Posterior vena cava (tissue), 2 donors: ENCODE measurements at places on chromosomes 1 and 21.
A peak's percentile ranks its signal among the peaks of the same experiment; 100 is the strongest.

DNA sequence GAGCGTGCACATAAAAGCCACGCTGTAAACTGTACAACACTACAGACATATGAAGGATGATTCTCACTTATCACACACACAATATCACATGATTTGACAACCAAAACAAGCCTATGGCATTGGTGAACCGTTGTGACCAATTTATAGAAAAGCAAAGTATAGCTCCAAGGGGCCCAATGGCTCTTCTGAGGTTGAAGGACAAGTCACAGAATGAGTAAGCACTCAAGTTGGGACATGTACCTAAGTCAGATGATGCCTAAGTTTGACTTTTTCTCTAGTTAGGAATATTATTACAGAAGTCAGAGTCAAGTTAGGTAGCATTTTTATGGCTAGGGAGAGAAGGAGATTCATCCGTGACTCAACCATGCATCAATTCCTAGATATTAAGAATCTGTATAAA, 45.7 kb downstream of the PLPP3 start:
- no peak for DNase-seq

DNA sequence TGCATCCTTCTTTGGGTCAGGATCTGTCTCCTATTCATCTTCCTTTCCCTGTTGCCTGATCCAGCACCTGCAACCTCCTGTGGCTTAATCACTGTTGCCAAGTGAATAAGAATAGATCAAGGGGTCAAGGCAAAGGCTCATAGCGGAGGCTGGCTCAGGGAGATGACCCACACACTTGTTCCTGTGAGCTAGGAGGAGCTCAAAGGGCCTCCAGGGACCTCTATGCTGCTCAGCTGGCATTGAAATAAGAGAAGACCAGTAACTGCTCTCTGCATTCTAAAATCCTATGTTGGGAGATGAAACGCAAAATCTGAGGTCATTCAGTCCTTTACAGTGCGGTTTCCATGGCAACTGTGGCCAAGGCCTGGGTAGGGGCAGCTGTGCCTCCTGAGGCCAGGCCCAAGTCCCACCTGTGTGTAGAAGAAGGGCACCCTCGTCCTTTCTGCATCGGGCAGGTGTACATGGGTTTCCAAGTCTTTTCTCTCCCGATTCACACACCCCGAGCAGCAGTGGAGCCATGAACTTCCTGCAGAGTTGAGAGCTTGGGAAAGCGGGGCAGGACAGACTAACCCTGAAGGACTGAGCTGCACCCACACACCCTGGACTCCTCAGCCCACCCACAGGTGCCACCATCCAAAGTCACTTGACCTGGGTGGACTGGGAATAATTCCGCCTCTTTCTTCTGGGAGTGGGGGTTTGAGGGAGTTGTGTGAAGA, 27.8 kb upstream of the STUM start:
- no peak for DNase-seq

DNA sequence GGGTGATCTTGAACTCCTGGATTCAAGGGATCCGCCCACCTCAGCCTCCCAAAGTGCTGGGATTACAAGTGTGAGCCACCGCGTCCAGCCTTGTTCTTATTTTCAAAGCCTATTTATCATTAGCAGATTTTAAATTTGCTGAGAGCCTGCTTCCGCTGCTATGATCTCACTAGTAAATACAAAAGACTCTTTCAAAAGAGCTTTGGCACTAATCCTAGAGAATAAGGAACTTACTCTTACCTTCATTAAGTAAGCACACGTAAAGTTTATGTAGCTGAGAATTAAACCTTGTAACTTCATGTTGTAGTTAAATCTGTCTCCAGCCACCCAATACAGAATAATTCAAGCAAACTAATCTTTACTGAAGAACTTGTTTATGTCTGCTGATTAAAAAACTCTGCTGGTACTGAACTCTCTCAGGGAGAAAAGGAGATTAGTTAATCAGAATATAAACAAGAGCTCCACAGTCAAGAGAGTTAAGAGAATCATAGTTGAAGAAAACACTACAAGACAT, 72.3 kb downstream of the RUSC1 start:
- DNase-seq: peak; percentile 13

DNA sequence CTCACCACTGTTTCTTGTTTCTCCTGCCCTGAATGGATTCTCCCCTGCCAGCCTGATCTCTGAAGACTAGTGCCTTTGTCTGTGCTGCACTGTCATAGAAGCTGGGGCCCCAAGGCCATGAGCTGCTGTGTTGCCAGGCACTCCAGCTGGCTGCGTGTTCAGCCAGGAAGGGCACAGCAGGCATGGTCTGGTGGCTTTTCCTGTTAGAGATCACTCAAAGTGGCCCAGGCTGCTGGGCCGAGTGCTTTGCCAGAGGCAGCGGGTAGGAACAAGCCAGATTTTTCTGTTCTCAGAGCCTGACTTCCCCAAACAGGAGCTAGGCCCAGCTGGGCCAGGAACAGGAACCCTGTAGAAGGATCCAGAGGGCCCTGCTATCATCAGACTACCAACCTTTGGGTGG, 5.2 kb downstream of the ADPRS start:
- DNase-seq: peak; percentile 80

GRCh38 chr1:151799179-151800022, 5.8 kb downstream of the LINGO4 start:
- DNase-seq: no peak

DNA sequence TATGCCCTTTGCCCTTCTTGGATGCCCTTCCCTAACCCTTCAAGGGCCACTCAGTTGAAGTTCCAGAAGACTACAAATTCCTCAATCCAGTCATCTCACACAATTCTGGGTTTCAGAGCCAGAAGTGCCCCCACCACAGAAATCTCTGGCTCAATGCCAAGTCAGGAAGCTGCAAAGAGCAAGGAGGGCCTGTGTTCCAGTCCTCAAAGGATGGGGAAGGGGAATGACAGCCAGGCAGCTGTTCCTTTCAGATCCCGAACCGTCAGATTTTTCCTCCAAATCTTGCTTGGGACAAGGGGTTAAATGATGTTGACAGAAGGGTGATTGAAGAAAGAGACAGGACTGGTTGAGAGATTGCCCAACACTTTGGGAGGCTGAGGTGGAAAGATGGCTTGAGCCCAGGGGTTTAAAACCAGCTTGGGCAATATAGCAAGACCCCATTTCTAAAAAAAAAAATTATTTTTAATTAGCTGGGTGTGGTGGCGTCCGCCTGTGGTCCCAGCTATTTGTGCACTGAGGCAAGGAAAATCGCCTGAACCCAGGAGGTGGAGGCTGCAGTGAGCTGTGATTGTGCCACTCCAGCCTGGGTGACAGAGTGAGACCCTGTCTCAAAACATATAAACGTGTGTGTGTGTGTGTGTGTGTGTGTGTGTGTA, 716 bp upstream of the HPDL start:
- no peak for DNase-seq

- DNase-seq: no peak
Measured at GRCh38 chr21:22791986-22792560, 1793.9 kb downstream of the NCAM2 start.

- DNase-seq: no peak
Measured at GRCh38 chr1:180609643-180610555, 21.9 kb upstream of the XPR1 start.

- no peak for DNase-seq
Measured at GRCh38 chr1:67053535-67053784, 488 bp downstream of the SLC35D1 start.

DNA sequence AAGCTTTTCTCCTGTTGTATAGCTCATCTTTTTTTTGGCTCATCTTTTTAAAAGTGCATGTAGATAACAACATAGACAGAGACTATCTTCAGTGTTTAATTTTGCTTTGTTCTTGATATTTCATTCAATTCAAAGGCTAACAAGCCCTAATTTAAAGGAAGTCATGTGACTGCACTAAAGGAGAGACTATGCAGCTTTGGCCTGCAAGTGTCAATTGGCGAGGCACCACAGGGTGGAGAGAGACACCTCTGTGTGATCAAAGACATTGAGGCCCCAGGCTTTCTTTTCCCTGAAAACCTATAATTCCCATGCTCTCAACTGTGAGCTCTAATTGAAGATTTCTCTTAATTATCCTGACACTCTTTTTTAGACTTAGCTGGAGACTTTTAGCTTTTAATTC, 53.6 kb downstream of the CHODL start:
- DNase-seq: no peak

DNA sequence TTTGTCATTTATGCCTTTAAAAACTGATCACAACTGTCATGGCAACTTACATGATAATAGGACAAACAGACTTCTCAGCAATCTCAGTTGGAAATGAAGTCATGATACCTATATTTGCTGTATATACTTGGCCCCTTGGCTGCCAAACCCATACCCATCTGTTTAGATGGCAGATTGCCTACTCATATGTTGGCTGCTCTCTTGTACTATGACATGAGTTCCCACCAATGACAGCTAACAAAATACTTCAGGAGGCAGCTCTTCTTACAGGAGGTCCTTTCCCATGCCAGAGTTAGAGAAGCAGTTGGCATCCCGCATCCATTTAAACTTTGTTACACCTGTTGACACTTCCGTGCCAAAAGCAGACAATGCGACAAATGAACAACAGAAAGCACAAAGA, 603.1 kb upstream of the ADGRL2 start:
- DNase-seq: no peak

GRCh38 chr1:100530880-100531487, 7.0 kb upstream of the GPR88 start:
- no peak for DNase-seq

DNA sequence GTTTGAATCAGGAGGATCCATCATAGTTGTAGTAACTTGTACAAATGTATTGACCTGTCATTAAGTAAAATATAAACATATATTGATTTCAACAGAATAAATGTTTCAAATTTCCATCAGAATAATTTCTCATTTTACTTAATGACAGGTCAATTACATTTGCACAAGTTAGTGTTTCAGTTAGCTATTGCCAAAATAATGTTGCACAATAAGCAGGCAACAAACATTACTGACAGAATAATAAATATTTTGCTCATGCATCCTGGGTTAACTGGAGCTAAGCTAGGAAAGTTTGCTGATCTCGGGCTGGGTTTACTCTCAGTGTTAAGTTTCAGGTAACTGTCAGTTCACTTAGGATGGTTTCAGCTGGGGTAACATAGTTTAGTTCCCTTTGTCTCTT, 822.4 kb downstream of the KCNT2 start:
- DNase-seq: no peak

DNA sequence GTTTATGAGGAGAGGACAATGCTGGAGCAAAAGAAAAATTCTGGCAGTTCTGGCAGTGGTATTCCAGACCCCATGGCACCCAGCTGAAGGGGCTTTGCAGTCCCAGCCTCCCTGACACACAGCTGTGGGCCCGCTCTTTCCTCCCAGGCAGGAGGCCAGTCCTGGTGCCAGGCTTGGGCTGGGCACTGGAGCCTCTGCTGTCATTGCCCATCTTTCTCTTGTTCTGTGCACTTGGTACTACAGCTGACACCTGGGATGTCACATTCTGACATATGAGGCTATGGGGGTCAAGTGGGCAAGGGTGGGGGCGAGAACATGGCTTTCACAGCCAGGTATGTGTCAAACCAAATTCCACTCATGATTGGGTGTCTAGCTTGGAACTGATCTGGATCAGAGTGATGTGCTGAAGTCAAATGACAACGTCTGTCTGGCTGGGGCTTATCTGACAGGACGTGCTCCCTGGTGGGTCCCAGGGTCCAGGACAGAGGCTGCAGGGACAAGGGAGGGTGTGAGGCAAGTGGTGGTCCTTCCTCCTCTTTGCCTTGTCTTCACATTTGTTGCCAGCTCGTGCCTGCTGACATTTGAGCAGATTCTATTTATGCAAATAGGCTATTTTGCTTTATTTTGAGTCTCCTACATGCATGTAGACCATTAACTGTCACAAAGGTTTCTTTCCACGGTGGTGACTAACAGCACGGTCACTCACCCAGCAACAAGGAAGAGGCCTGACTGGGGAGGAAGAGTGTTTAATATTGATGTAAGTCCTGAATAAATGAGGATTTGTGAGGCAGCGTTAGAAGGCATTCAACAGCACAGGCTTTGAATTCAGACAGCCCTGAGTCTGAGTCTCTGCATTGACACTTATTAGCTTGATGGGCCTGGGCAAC, 336.3 kb downstream of the PBX1 start:
- no peak for DNase-seq

DNA sequence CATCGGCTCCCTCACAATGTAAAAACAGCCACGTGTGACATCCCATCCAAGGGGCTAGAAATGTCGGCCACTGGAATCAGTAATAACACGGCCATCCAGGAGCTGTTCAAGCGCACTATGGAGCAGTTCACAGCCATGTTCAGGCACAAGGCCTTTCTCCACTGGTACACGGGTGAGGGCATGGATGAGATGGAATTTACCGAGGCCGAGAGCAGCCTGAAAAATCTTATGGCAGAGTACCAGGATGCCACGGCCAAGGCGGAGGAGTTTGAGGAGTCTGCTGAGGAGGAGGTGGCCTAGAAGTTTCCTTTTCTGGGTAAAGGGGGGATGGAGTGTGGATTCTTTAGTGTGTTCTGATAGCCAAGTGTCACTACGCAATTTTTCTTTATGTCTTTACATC, 61.1 kb upstream of the MAP1LC3C start:
- DNase-seq: peak; percentile 58

GRCh38 chr1:110404401-110404800, 3.1 kb downstream of the LAMTOR5 start:
- no peak for DNase-seq

GRCh38 chr1:219833214-219833815, 95.0 kb downstream of the SLC30A10 start:
- DNase-seq: no peak
